Cerebellar nuclear complex (tissue), 1 donor: ENCODE measurements at places on chromosomes 2 and 18.

DNA sequence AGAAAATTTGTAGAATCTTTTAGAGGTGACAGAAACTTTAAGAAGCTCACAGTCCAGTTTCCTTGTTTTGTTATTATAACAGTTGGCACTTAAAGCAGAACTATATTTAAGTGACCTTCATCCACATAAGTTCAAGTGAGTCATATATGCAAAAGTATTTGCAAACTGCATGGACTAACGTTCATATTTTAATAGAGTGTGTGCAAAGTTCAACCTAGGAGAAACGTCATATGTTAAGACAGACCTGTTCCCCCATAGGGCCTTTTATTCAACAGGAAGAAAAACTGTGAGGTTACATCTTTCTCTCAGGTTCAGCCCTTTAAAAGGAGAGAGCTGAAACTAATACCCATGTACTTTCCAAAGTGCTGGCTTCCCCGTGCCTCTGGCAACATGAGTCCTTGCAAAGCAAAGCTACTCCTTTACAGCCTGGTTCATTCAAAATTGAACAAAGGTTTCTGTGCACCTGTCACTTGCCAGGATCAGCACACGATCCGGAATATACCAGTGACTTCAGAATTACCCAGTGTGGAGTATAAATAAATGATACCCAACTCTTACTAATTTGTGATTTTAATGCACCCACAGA, 280.0 kb upstream of the RAB12 start:
- no peak for DNase-seq

GRCh38 chr2:27303093-27304025, 4.9 kb downstream of the UCN start:
- peak; percentile 1 for DNase-seq

DNA sequence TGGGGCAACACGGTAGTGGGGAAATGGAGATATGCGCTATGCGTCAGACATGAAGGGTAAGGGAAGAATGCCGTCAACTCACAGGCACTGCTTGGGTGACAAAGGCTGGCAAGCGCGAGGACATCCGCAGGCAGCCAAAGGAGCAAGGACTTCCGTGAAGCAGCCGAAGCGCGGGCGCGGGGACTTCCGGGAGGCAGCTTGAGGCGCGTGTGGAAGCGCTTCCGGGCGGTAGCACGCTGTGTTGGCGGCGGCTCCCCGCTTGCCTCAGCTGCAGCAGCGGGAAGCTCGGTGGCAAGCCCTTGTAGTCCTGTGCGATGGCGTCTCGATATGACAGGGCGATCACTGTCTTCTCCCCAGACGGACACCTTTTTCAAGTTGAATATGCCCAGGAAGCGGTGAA, at the start of gene PSMA8:
TSS of gene PSMA8 (plus strand) at position 218 of the 400 bp plus-strand sequence. CDS start at position 315, 97 bp downstream.
- no peak for DNase-seq

GRCh38 chr2:29370173-29370572, 255.0 kb downstream of the CLIP4 start:
- no peak for DNase-seq

GRCh38 chr2:9655441-9656269, 24.9 kb upstream of the YWHAQ start:
- DNase-seq = no peak

DNA sequence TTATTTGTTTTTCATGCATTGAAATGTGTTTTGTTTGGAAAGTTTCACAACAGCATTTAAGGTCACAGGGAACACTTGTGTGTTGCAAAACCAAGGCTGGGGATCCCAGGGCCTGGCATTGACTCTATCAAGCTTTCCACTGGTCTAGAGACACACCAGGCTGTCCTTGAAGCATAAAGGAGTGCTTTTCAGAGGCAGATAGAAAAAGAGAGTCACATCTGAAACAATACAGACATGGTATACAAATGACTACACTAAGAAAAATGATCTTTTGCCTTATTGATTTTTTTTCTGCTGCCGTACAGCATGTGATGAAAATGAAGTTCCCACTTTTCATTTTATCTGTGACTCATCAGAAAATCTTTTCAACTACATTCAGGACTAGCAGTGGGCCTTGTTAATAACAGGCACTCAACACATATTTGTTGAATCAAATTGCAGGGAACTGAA, 61.9 kb upstream of the ZCCHC2 start:
- no peak for DNase-seq

- no peak for DNase-seq
Observed at GRCh38 chr18:43303376-43303775, 26.1 kb upstream of the SYT4 start.

GRCh38 chr18:30081122-30081521, 961.4 kb downstream of the DSC3 start:
- no peak for DNase-seq

DNA sequence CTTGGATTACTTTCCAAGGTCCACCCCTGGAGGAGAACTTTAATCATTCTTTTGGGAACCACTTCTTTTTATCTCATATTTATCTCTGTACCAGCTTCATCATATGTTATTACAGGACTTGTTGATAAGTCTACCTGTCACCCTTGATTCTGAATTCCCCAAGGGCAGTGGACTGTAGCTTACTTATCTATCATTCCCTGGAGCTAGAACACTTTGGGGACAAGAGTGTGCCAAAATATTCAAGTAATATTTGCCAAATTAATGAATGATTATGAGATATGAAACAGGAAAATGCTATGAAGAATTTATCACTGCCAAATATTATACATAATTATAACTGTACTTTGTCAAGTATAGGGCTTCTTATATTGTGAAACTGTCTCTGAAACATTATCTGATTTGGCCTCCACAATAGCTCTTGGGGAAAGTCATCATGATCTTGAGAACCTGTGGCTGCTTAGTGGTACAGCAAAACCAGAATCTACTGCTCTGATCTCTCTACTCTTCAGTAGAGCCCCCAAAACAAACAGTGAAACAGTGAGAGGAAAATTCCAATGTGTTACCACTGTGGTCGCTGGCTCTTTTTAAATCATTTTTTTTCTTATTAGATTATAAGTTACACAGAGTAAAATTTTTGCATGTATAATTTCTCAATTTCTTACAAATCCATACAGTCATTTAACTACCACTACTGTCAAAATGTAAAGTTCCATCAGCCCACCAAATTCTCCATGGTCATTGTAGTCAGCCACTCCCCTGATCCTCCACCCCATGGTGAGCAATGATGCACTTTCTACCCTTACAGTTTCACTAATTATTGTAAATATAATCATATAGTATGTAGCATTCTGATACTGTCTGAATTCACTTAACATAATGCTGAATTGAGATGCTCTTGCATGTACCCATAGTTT, 197.5 kb downstream of the PIEZO2 start:
- no peak for DNase-seq

DNA sequence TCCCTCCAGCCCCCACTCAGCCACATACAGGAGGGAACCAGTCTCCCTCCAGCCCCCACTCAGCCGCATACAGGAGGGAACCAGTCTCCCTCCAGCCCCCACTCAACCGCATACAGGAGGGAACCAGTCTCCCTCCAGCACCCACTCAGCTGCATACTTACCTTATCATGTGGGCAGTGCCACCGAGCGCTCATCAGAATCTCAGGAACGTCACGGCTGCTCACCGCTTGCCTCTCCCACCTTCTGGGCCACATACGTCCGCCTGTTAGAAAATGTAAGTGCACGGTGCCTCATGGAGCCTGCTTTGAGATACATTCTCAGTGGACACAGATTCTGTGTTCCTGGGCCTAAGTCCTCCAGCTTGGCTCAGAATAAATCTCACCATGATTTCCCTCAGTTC, 124.8 kb downstream of the PXDN start:
- DNase-seq = no peak

GRCh38 chr2:190173392-190173791, 110.9 kb upstream of the MSTN start:
- DNase-seq = no peak

DNA sequence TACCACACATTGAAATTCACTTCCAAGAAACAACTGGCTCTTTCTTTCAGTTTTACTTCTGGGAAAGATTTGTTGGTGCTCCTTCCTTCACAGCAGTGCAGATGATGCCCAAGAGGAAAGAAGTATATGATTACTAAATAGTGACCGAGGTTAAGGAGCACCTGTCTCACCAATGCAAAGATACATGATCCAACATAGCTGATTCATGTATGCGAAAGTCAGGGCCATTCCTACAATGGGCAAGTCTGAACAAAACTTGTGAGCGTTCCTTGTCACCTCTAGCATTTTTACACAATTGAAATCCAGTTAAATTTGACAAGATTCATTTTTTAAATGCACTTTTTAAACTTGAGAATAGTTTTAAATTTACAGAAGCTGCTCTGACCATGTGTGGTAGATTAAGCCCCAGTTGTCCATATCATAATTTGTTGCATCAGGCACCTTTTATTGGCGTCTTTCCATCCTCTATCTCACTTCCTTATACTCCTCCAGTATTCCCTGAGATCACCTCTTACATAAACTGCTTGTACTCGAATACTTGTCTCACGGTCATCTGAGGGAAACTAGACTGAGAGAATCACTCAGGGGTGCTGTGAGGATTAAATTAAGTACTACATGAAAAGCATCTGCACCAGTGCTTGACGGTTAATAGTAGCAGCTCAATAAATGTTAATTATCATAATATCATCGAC, 438.8 kb upstream of the CDH20 start:
- no peak for DNase-seq

GRCh38 chr2:71120195-71120594, 9.8 kb downstream of the MCEE start:
- DNase-seq = no peak

DNA sequence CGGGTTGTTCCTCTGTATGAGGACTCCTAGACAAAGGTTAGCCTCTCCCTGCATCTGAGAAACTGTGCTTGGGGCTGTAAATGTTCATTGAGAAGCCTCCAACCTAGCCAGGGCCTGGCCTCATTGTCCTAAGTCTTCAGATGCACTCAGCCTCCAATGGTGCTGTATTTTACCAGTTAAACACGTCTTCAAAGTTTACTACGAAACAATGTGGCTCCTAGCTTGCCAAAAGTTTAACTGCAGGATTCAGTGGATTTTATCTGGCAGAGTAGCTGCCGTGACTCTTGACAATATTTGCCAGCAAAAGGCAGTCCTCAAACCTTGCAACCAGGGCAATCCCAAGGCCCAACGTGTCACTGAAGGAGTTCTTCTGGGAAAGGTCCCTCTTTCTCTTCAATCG, 1.1 kb downstream of the PID1 start:
- DNase-seq = no peak

DNA sequence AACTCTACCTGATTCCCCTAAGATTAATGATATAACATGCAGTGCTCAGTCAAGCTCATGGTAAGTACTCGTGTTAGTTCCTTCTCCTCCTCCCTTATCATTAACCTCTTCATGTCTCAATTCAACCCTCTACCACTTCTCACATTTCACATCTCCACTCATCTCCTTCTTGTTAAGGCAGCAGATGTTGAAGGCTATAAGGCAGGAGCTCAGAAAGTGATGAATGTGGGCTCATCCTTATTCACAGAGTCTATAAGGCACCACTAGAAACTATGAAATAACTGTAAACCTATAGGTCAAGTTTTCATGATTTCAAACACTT, 56.0 kb downstream of the CLHC1 start:
- no peak for DNase-seq

GRCh38 chr2:223051693-223052289, at the start of gene KCNE4:
TSS of gene KCNE4 (plus strand) at chr2:223052190. CDS start at chr2:223052831, 641 bp downstream.
- no peak for DNase-seq

DNA sequence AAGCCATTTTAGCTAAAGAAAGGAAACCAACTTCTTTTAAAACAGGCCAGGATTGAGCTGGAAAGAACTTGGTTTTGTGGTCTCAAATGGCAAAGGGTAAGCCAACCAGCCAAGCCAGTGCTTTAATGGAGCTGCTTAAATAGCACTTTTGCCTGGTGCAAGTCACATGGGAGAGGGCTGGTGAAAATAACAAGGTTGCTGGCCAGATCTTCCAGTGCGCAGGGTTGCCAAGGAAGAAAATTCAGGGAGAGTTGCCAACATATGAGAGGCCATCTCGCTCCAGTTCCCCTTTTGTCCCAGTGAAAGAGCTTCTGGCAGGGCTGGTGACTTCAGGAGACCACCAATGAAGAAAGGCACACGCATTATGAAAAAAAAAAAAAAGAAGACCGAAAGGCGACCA, 57.3 kb downstream of the IRS1 start:
- no peak for DNase-seq

DNA sequence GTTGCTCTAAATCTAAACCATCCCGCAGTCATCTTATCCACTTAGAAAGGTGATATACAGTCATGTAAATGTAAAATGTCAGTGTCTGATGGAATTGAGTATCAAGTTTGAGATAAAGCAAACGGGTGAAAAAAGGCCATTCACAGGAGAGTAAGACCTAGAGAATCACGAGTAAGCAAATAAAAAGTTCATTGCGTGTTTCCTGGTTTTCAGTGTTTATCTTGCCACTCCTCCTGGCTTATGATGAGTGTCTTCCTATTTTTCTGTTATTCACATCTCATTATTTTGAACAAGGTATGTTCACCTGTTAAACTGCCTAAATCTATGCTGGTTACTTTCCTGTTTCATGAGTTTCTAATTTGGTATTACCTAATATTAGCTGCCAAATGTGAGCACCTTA, 68.8 kb downstream of the ITGA4 start:
- no peak for DNase-seq

DNA sequence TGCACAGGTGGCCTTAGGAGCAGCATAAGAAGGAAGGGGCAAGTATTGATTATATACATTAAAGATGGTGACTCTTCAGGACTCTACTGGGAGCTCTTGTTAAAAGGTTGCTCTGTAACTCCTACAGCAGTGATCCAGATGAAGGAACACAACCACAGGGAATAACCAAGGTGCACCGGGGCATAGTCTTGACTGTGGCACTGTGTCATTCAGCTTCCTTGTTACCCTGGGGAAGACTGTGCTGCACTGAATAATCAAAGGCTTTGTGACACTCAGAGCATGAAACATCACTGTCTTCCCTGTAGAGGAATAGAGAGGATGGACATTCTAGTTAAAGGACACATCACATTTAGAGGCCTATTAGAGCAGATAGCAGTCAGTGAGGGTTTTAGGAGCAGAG, 105.3 kb downstream of the UBE2E3 start:
- DNase-seq = no peak

DNA sequence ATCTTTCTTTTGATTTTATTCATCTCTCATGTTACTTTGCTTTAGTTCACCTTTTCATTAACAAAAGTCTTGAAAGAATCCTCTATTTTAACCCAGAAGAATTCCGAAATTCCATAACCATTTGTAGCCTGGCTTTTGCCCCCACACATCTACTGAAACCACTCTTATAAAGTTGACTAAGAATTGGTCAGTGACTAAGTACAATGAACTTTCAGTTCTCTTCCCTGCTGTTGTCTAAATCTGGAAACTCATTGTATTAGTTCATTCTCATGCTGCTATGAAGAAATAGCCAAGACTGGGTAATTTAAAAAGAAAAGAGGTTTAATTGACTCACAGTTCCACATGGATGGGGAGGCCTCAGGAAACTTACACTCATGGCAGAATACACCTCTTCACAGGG, 49.9 kb upstream of the PNPT1 start:
- DNase-seq = no peak

DNA sequence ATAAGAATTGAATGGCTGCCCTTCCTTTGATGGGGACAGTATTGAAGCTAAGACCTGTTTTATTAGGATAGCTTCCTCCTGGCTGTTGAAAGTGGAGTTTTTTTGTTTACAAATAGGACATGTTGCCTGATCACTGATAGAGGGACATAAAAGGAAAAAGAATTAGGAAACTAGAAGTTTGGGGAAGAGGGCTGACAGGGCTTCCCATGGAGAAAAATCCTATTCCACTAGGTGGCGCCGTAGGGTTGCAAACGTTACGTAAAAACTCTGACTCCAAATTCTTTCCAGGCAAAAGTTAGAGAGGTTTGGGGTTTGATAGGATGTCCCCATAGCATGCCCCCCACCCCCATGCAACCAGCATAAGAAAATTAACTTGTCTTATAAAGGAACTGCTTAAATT, 11.1 kb upstream of the RBFA start:
- no peak for DNase-seq
